Nucleus accumbens (tissue), 56 donors: ENCODE measurements at places on chromosomes 11 and 22.

DNA sequence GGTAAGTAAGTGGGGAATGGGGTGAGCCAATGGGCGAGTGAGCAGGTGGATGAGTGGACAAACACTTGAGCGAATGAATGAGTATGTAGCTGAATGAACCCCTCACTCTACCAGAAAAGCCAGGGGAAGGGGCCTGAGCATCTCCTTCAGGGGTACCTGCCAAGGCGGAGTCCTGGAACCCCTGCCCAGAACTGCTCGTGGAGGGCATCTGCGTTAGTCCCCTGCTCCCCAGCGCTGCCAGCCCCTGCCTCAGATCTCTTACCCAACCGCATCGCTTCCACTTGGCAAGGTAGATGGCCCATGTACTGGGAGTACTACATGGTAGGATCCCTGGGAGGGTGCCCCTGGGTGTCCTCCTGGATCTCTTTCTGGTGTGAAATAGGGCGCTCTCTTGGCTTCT lies 7.4 kb upstream of the ANO1 start:
- DNase-seq, result no peak

DNA sequence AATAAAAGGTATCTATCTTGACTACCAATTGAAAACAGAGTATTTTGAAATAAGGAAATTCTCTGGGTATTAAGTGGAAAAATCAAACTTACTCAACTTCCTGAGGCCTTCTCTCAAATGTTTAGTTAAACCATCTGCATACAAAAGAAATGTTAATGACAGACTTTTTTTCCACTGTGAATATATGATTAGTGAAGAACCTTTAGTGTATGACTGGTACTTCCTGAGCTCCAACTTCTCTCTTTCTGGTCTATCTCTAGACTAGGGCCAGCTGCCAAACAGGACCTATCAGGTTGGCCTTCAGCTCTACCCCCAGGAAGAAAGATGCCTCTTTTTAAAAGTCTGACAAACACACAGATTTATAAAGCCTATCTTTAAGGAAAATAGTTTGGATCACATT lies 68.8 kb upstream of the SCUBE2 start:
- no peak for DNase-seq

DNA sequence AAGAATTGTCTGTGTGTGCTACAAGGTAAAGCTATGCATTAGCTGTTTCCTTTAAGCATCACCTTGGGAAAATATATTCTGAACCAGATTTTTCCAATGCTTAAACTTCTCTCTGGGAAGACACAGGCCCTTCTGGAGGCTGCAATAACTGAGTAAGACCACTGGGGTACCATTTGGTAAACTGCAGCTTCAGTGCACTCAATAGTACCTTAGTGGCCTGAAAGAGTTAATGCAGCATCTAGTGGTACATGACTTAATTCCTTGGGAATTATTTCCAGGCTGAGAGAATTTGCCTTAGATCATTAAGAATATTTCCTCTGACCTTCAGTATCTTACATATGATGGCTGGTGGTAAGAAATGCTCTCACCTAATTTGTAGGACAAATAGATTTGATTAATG lies 727.4 kb downstream of the DLG2 start:
- no peak for DNase-seq

- no peak for DNase-seq
These were observed 12.7 kb upstream of the PANX2 start for GRCh38 chr22:50157709-50158375.

DNA sequence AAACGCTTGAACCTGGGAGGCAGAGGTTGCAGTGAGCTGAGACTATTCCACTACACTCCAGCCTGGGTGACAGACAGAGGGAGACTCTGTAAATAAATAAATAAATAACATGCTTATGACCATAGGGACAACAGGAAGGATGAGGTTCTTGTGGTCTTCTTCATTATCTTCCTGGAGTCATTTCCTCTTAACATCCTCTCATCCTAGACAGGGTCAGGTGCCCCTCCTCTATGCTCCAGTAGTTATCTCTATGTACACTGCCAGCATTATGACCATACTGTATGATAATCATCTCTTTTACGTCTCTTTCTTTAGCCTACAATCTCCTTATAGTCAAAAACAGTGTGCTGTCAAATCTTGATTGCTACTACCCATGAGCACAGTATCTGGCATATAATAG lies 17.7 kb downstream of the RAB30 start:
- DNase-seq, result no peak

DNA sequence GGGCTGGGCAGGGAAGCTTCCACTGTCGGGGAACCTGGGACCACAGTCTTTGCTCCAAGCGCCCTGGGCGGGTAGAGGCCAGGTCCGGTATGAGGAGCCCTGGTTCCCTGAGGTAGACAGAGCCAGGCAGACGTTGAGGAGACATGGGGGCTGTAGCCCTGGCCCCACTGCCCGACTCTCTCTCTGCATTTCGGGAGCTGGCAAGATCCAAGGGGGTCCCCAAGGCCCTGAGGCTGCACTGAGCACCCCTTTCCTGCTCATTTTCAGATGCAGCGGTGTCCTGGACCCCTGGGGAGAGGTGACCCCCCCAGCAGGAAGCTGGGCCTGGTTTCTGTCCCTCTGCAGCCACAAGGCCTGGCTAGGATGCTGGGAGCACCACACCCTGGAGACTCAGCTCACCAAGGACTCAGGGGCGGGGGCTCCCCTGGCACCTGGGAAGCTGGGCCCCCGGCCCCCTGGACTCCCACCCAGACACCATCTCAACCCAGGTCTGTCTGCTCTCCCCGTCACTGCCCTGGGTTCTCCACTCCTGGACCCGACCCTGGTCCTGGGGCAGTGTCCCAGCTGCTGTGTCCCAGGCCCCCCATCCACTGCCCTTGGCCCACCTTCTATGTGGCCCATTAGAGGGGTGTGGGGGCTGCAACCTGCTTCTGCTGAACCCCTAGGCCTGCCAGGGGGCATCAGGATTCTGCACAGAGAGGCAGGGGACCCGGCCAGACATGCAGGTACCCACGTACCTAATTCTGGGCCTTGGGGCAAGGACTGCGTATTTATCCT lies 15.0 kb upstream of the MUC6 start:
- DNase-seq, result no peak

- no peak for DNase-seq
These were observed 22.4 kb upstream of the MYH9 start for GRCh38 chr22:36409911-36410756.

DNA sequence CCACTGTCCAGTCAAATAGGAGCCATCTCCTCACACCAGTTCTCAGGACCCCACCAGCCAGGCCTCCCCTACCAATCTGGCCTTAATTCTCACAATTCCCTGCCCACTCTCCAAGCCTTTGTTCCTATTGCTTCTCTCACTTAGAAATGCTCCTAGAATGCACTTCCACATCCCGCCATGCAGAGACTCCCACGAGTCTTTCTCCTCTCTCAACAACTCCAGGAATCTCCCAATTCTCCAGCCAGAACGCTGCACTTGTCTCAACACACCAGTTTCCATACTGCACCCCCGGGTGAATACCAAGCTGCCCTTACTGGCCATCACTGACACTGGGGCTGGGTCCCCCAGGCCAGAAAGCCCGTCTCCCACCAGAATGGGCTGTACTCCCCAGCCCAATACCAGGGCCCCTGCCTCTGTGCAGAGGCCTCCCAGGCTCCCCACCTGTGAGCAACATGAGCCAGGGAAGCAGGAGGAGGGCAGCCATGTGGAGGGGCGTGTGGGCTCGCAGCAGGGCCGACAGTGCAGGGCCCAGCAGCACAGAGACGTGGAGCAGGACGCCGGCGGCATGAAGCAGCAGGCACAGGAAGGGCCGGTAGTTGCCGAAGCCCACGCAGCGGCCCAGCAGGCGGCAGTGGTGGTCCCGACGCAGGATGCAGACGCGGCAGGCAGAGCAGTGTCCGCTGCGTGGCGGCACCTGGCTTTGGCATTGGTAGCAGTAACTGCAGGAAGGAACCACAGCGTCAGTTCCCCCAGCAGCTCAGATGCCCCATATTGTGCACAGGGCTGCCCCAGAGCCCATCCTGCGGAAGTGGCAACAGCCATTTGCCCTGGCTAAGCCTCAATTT lies 2.4 kb downstream of the ZDHHC24 start:
- DNase-seq, result no peak

DNA sequence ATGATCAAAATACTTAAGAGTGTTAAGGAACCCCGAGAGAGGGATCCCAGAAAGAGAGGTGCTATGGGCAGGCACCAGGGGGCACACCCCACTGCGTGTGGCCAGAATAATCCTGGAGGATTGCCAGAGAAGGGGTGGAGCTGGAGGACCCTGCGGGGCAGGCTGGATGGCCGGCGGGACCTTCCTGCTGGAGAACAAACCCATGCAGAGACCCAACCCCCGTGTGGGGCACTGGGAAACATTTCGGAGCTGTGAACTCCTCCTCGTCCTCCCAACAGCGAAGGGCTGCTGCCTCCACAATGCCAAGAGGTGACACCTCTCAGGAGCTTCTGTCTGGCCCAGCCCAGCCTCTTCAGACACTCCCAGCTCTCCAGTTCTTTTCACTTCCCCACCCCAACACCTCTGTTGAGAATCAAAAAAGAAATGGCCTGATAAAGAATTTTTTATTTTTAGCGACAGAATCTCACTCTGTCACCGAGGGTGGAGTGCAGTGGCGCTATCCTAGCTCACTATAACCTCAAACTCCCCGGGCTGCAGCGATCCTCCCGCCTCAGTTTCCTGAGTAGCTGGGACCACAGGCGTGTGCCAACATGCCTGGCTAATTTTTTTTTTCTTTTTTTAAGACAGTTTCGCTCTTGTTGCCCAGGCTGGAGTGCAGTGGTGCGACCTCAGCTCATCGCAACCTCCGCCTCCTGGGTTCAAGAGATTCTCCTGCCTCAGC lies 25.6 kb downstream of the RHOD start:
- no peak for DNase-seq
